ENCODE measurements at places on chromosomes 2 and 18.

DNA sequence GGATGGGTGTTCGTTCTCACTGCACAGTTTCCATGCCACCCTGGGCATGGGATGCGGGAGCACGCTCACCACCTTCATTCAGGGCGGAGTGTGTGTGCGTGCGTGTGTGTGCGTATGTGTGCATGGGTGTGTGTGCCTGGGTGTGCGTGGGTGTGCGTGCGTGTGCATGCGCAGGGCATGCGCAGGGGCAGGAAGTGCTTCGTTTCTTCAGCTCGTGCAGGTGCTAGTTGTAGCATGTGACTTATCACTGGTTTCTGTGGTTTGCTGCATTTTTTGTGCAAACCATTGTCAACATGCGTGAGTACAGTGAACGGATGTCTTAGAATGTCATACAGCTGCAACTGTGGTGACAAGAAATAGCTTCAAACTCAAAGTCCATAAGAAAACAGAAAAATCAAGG, 179.5 kb downstream of the PTGR3 start:
- no peak for DNase-seq

DNA sequence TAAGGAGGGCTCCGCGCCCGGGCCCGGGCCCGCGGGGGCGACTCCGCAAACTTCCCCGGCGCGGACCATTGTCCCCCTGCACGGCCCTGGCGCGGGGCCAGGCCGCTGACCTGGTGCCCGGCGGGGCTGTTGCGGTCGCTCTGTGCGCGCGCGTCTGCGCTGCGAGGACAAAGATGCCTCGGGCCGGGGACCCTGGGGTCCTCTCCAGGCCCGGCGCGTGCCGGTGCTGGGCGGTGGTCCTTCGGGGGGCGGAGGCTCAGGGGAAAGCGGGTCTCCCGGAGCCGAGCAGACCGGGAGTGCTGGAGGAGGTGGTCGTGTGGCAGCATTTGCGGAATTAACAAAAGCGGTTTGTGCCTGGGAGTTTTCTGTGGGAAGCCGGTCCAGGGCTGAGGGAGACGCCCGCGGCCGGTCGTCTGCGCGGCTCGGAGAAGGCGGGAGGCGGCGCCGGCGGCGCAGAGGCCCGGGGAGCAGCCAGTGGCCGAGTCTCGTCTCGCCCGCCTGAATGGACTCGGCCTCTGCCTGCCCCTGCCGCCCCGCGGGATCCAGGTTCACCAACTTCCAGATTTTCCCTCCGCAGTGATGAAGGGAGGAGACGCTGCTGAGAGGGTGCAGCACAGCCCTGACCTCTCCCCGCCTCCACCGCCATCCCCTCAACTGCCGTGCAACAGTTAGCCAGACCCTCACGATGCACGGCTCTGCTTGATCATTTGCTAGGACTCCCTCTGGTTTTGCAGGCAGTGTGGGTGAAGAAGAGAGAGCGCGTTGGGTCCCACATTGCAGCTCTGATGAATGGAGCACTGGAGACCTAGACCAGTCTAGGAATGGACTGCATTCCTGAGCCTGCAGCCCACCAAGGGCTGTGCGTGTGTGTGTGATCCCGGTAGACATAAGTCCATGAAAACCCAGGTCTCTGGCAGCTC, 705 bp downstream of the EFR3B start:
- no peak for DNase-seq

- DNase-seq = no peak
Measured at GRCh38 chr2:36396878-36397539, 41.4 kb downstream of the CRIM1 start.

- DNase-seq = no peak
Measured at GRCh38 chr2:10820978-10821695, 8.6 kb upstream of the PDIA6 start.

DNA sequence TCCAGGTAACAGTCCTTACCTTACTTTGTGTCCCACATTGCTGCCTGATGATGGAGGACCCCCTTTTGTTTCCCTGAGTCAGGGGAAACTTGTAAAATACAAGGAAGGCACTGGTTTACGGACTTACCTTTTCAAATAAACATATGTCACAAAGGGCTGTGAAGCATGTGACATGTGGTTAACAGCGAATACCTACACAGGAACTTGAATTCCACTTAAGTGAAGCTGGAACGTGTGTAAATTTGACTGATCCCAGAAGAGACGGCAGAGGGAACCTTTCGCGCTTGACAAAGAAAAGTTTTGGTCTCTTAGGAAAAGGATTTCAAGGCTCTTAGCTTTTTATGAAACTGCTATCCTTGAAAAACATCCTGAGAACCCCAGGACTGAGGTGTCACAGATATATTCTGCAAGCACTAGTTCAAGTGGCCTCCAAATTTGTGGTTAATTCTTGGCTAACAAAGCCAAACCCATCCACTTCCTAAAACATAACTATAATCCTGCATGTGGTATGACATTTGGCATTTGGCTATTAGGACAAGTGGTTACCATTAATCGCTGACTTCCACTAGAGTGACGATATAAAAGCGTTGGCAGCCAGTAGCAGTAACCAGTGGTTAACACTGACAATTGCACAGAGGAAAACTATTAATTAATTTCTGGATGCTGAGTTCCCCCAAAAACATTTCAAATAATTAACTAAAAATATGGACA, 55.6 kb downstream of the ITGB6 start:
- no peak for DNase-seq

DNA sequence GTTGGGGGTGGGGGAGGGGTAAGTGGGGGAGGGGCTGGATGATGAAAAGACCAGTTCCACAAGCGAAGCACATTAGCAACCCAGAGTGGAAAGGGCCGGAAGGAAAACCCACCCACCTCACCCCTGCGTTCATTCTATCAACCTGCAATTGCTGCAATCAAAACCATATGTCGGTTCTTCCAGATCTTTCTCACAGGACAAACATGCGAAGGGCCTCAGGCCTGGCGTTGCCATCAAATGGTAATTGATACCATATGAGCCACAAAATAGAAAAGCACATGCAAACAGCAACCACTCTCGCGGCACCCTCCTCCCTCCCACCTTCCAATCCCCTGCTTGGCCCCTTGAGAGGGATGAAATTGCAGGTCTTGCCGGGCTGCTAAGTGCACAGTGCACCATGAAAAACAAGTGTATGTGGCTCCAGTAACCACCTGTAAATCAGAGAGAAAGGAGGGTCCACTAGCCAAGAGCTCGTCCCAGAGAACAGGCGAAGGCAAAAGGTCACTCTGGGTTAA, 287.5 kb downstream of the TCF4 start:
- no peak for DNase-seq

All from stimulated activated CD4-positive, alpha-beta T cell treated with anti-CD3 and anti-CD28 coated beads, Interleukin-2, amount 100 ng/mL, for 4 hours (primary cell).